Inflammatory macrophage (primary cell): ENCODE measurements at places on chromosomes 1 and 21.

DNA sequence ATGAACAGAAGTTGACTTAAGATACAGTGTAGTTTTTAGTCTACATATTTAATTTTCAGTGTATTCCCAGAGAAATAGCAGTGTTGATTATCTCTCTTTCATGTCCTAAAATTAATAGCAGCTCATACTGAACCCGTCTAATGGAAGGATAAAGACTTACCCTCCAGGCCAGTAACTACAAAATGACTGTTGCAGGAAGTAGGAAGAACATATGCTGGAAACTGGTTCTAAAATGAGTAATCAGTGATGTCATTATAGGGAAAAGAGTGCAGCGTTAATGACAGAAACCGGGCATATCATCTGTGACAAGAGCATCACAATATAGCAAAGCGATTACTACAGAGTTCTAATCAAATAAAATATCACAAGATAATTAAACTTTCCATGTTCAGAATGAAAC is 385.5 kb downstream of the SMYD3 start:
- DNase-seq, result no peak

DNA sequence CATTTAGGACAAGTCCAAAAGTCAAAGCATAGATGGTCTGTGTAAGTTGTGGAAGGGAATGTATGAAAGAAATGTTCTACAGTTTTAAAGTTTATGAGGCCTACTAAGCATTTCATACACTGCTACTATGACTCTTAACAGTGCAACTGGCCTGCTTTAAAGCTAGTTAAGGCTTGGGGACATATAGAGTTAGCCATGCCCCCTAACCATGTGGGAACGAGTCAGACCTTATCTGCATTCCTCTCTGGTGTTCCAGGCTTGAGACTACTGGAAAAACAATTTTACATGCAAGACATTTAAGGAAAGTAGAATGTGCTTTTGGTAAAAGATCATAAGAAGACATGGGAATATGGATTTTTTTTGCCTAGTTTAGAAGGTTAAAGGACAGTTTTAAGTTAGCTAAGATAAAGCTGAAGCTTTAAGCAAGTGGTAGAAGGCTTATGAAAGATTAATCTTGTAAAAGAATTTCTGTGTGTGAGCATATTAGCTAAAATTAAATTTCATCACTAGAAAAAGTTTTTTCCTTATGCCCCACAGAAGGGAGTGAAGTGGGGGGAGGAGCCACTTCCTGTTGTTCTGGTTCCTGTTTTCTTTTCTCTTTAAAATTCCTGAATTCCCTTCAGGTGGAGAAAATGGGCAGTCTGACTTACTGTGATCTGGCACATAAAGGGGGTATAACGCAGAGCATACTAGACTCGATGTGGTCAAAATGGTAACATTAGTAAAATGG is 8.9 kb upstream of the CD48 start:
- peak; percentile 37 for DNase-seq

- DNase-seq, result no peak
Measured at GRCh38 chr1:158916085-158916484, 15.3 kb upstream of the PYHIN1 start.

- peak; percentile 73 for DNase-seq
Measured at GRCh38 chr1:20685099-20685662, 24.0 kb upstream of the DDOST start.

- no peak for DNase-seq
Measured at GRCh38 chr1:153360592-153361479, 3.2 kb downstream of the S100A9 start.

- DNase-seq, result no peak
Measured at GRCh38 chr1:40648928-40649591, 16.4 kb downstream of the RIMS3 start.

GRCh38 chr1:17437580-17438317 is 1.7 kb downstream of the RCC2 start:
- peak; percentile 29 for DNase-seq

GRCh38 chr1:6224718-6225117 is 11.0 kb downstream of the ICMT start:
- no peak for DNase-seq

DNA sequence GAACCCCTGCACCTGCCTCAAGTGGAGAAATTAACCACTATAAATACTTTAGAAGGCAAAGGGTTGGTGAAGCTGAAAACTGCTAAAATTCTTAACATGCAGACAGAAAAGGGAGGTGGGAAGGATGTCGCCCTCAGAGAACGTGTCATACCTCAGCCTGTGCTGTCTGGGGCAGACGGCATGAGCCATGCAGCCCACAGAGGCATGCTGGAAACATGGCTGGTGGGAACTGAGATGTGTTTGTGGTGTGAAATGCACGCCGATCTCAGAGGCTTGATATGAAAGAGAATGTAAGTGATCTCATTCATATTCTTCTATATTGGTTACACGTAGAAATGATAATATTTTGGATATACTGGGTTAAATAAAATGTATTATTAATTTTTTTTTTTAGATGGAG is 16.3 kb downstream of the AGPAT3 start:
- no peak for DNase-seq

- no peak for DNase-seq
Measured at GRCh38 chr1:163864207-163864606, 542.5 kb downstream of the NUF2 start.

DNA sequence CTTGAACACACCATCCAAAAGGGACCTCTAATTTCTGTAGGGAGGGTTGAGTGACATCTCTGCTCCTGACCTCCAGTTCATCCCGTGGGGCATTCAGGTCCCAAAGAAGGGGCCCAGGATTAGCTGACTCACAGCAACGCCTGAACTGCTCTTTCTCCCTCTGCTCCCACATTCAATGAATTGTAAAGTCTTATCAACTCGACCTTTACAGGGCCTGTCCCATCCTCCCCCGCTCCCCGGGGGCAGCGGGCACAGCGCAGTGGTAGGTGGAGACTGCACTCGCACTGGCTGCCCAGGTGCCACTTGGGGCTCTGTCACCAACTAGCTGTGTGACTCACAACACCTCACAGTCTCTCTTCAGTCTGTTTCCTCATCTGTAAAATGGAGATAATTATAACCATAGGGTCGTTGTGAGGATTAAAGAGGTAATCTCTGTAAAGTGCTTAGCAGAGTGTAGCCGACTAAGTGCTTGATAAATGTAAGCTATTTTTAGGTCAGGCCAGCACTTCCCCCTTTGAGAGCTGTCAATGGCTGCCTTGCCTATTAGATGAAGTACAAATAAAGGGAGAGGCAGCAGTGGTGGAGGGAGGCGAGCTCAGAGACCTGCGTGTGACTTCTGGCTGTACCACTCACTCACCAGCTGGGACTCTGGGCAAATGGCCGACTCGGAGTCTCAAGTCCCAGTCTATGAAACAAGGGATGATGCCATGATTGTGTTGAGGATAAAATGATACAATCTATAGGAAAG is 637 bp upstream of the MYBPHL start:
- DNase-seq, result peak; percentile 25

GRCh38 chr1:243378669-243379068 is 122.8 kb downstream of the SDCCAG8 start:
- no peak for DNase-seq

- no peak for DNase-seq
Measured at GRCh38 chr1:243680860-243681259, 169.2 kb downstream of the AKT3 start.

DNA sequence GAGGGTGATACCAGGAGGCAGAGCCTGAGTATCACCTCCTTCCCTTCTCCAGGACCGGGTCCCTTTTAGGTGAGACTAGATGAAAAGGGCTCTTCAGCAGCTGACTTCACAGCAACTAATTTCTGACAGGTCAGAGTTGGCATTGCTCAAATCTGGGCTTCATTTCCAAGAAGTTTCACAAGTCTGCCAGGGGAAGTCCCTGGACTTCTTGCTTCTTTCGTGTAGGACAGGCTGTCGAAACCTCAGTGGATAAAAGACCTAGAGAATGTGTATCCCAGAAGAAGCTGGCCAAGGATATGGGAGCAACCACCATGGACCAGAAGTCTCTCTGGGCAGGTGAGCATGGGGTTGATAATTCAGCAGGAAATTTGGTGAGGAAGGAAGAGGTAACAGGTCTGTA is at the start of gene CHI3L2:
TSS of gene CHI3L2 (plus strand) at position 280 of the 400 bp plus-strand sequence. CDS start at position 297, 17 bp downstream.
- peak; percentile 61 for DNase-seq
